Activated T-helper 1 cell treated with anti-CD3 and anti-CD28 coated beads, Interleukin-12 subunit alpha, Interleukin-12 subunit beta, Interleukin-2, Interleukin-4 antibody, amounts not matched to agents 30 ng/mL and 10 ng/mL and 1 ng/mL, durations not matched to agents 14 hours and 24 hours and 36 hours (primary cell): ENCODE measurements at places on chromosomes 12 and 14.
A peak's percentile ranks its signal among the peaks of the same experiment; 100 is the strongest.

DNA sequence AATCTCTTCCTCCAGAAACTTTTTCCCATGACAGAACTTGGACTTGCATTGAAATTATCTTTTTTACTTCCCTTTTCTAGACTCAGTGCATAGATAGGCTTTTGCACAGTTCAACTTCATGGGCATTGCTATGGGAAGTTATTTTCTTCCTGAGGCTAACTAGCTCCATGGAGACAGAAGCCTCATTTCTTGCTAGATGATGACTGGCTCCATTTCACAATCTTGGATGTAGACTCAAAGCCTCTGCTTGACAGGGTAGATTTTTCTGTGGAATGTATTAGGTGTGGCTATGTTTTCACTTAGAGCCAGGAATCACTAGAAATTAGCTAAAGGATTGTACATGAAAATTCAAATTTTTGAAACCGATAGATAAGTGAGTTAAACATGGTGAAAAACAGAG, 884.1 kb upstream of the MGAT4C start:
- no peak for DNase-seq

- no peak for DNase-seq
Measured at GRCh38 chr12:106254724-106255123, 6.9 kb upstream of the CKAP4 start.

DNA sequence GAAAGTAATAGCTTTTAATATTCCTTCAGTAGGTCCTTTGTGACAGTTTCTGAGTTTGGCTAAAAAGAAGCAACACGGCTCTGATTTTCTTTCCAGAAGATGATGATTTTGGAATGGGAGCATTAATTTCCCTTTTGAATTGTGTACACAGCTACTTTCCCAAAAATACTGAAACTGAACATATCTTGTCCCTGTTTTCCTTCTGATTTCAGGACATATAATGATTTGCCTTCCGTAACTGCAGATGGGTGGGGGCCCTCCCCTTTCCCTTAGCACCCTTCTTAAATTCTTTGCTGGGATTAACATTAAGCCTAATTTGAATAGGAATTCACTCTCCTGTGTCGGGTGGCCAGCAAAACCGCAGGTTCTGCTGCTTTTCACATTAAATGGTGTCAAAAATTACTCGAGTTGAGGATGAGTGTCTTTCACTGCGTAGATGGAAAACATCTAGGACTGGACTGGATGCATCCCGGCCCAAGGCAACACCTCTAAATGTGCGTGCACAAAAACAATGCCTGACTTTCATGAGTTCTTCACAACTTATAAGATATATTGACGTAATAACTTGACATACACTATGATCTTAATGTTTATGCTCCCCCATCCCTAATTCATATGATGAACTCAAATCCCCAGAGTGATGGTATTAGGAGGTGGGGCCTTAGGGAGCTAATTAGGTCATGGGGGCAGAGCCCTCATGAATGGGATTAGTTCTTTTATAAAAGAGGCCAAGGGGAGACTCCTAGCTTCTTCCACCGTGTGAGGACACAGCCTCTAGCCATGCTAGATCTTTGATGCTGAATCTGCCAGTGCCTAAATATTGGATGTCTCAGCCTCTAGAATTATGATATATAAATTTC, 158.1 kb downstream of the AEBP2 start:
- DNase-seq, result no peak

GRCh38 chr12:77681726-77682125, 149.0 kb upstream of the NAV3 start:
- DNase-seq, result no peak

- no peak for DNase-seq
Measured at GRCh38 chr14:78721756-78722480, 551.7 kb downstream of the NRXN3 start.

GRCh38 chr14:78023112-78023511, 147.1 kb upstream of the NRXN3 start:
- no peak for DNase-seq

- no peak for DNase-seq
Measured at GRCh38 chr12:122866950-122867607, 28.8 kb downstream of the VPS37B start.

DNA sequence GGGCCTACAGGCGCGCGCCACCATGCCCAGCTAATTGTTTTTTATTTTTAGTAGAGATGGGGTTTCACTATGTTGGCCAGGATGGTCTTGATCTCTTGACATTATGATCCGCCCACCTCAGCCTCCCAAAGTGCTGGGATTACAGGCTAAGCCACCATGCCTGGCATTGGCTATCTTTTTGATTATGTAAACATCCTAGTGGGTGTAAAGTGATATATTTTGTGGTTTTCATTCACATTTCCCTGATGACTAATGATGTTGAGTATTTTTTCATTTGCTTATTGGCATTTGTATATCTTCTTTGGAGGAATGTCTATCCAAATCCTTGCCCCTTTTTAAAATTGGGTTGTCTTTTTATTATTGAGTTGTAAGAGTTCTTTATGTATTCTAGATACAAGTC, 16.3 kb downstream of the CREBL2 start:
- DNase-seq, result no peak

- DNase-seq, result no peak
Measured at GRCh38 chr14:52937306-52937705, 13.5 kb downstream of the FERMT2 start.

- DNase-seq, result no peak
Measured at GRCh38 chr12:9796971-9797370, 30.3 kb upstream of the KLRF1 start.

GRCh38 chr14:104519721-104520120, 59.8 kb upstream of the C14orf180 start:
- DNase-seq, result no peak

DNA sequence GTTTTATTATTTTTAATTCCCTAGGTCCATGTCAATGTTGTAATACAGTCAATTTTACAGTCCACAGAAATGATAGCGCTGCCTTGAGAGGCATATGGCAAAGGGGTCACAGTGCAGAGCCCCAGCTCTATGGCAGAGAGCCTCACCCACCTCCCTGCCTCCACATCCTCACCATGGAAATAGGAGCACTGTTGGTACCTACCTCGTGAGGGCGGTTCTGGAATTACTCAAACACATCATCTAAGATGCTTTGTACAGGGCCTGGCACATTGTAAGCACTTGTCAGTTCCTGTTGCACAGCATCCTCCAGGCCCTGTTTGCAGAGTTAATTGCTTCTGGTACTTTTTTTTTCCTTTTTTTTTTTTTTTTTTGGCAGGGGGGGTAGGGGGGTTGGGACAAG, 4.1 kb upstream of the AKAP5 start:
- no peak for DNase-seq

GRCh38 chr14:101809671-101810514, 48.4 kb downstream of the PPP2R5C start:
- peak; percentile 88 for DNase-seq

GRCh38 chr14:91036741-91037469, 23.5 kb downstream of the RPS6KA5 start:
- DNase-seq, result no peak

DNA sequence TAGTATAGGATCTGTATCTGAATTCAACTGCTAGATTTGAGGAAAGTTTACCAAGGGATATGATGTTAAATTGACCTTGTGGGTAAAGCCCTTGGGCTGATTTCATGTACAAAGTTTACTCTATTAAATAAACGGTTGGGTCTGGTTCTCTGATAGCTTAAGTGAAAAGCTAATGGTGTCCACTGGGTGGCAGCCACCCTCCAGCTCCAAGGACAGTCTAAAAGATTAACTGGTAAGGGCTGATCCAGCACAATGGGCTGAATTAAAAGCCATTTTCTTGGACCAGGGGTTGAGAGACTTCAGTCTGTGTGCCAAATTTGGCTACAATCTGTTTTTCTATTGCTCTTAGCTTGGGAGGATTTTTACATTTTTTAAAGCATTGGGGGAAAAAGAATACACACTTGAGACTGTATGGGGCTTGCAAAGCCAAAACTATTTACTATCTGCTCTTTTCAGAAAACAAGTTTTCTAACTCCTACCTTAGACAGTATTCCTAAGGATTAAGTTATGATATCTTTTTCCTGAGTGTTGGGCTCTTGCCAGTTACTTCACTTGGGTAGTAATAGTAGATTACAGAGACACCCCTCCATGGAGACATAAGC, 116.5 kb downstream of the GPHN start:
- DNase-seq, result no peak

DNA sequence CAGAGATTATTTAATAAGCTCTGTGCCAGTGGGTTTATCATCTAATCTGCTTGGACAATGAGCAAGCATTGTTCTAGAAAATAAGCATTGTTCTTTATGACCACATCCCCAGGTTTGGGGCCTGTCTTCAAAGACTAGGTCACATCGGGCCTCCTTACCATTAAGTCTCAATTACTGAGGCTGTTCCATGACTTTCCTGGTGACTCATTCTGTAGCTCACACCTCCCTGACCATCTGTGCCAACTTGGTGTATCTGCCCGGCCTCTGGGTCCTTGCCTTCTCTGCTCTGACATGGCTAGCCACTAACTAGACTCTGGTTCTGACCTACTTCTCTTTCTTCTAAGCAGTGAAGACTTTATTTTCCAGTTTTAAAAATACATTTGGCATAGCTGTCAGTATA, 44.4 kb upstream of the PLEKHA5 start:
- no peak for DNase-seq

- no peak for DNase-seq
Measured at GRCh38 chr12:53430116-53430515, 6.5 kb downstream of the AMHR2 start.
